ENCODE measurements at places on chromosomes 4 and X.

GRCh38 chr4:14877246-14878225 lies 124.7 kb upstream of the CPEB2 start:
- no peak for DNase-seq

GRCh38 chrX:109797311-109797975 lies 64.4 kb upstream of the ACSL4 start:
- no peak for DNase-seq

- DNase-seq = no peak
These were observed 51.6 kb downstream of the CT47B1 start for GRCh38 chrX:120824021-120824420.

- DNase-seq = no peak
These were observed 123.9 kb downstream of the UCHL1 start for GRCh38 chr4:41380511-41381157.

DNA sequence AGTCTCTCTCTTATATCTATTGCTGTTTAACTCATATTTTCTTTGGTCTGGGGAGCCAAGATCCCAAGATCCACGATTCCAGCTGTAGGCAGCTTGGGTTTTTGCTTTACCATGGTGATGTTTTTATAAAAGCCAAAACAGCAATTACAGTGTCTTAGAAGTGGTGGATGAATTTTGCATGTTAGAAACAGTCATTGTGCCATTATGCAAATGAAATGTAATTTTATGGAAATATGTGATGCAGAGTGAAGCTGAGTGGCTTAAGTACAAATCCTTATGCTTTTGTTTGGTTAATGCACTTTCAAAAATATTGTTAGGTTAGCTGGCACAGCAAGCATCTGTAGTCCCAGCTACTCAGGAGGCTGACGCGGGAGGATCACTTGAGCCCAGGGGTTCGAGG lies 32.8 kb upstream of the PTTG2 start:
- DNase-seq = no peak

DNA sequence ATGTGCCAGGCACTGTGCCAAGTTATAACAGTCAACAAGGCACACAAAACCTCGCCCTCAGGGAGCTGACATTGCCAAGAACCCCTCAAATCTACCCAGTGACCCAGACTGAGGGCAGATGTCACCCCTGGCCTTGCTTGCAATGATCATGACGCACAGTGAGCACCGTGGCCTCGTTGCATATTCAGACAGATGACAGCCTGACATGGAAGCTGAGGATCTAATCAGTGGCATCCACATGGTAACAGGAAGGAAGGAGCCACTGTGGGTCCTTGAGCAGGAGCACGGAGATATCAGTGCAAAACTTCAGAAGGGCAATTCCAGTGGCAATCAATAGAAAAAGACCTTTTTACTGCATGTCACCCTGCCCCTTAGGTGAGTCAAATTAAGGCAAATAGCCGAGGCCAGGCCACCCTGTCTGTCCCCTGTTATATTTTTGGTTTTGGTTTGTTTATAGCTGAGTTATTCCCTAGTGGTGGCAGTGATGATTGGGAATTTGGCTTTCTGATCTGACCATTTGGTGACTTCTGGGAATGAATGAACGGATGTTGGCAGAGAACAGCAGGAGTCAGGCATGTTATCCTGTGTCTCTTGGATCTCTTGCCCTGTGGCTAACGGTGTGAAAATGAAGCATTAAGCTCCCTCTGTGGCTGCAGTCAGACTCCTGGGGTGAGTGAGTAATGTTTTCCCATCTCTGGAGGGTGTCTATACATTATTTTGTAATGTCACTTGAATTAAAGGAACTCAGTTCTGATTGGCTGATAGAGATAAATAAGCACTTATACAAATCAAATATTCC lies 20.4 kb downstream of the WDR13 start:
- no peak for DNase-seq

- no peak for DNase-seq
These were observed 134.6 kb upstream of the NPY2R start for GRCh38 chr4:155073852-155074251.

- no peak for DNase-seq
These were observed 4.1 kb downstream of the TMEM271 start for GRCh38 chr4:571838-572572.

GRCh38 chr4:105058177-105058812 lies 88.4 kb upstream of the TET2 start:
- DNase-seq = no peak

DNA sequence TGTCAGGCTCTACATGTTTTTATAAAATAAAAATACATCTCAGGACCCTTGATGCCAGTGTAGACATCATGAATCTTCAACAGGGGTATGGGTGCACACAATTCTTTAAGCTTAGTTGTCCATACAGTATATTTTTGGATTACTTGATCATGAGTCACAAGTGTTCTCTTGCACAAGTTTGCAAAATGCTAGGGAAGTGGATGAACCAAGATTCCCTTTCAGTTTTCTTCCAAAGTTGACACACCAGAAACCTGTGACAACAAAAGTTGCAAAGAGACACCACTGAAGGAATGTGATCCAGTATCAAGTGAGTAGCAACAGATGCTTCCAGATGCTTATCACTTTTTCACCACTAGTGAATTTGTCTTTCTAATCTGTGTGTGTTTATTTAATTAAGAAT lies 1021.2 kb downstream of the PCDH7 start:
- DNase-seq = no peak

GRCh38 chrX:79110731-79111130 lies 33.8 kb upstream of the GPR174 start:
- DNase-seq = no peak

DNA sequence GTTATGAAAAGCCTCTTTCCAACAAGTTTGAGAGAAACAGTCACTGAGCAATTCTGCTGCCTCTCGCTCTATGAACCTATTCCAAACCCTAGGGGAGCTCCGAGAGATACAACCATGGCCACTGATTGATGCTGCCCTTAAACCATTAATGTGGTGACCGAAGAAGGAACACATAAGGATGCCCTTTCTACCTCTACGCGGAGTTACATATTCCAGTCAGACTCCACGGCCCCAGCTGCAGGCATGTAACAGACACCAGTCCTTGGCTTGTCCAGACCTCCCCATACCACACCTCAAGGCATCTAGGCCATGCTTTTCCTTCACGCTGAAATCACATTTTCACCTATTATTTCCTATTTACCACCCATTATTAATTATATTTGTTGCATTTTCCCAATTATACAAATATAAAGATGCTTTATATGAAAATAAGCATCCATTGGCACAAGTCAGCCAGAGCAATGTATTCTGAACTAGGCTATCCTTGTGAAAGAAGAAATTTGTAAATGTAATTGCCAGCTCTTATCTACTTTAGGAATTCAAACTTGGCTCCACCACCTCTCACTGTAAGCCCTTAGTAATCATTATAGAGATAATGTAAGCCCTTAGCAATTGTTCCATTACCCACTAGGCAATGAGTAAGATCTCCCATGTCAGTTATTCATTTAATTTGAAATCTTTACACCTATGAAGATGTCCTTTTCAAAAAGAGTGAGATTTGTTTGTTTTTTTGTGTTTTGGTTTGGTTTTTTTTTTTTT lies 338.4 kb downstream of the NR3C2 start:
- no peak for DNase-seq

GRCh38 chrX:38154818-38155217 lies 65.9 kb downstream of the SRPX start:
- no peak for DNase-seq

DNA sequence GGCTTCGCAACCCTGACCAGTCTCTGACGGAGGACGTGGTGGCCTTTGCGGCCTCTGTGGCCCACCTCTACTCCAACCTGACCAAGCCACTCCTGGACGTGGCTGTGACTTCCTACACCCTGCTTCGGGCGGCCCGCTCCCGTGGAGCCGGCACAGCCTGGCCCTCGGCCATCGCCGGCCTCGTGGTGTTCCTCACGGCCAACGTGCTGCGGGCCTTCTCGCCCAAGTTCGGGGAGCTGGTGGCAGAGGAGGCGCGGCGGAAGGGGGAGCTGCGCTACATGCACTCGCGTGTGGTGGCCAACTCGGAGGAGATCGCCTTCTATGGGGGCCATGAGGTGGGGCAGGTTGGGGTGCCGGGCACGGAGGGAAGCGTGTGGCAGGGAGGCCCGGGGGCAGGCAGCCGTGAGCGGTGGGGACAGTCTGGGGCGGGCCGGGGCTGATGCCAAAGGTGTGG lies 1.2 kb downstream of the ABCD1 start:
- no peak for DNase-seq

GRCh38 chr4:123652476-123652875 lies 255.9 kb downstream of the SPRY1 start:
- DNase-seq = no peak

DNA sequence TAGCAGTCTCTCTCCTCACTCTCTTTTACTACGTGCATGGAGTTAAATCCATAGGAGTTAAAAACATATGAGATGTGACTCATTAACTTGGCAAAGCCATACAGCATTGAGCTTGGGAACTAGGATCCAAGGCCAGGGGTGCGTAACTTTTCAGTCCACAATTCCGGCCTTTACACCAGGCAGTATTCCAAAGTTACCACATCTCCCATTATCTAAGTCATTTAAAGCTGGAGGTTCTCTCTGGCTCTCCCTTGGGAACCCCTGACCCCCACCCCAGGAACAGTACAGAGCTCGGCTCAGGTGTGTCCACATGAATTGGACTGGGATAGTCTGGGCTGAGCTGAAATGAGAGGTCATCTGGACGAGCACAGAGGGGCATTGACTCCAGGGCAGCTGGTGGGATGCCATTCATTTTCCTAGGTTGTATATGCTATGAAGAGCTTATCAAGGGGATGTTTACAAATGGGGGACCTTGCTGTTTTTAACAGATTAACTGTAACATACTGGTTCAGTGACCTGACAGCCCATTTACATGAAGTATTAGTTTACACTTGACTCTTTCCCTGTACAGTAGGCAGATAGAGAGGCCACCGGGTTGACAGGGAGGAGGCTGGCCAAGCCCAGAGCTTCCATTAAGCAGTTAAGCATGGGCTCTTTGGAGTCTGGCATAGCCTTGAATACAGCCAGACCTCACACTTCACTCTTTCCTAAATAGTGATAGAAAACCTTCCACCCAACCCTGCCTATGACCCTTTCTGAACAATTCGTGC lies 128.8 kb downstream of the RAB28 start:
- DNase-seq = no peak

DNA sequence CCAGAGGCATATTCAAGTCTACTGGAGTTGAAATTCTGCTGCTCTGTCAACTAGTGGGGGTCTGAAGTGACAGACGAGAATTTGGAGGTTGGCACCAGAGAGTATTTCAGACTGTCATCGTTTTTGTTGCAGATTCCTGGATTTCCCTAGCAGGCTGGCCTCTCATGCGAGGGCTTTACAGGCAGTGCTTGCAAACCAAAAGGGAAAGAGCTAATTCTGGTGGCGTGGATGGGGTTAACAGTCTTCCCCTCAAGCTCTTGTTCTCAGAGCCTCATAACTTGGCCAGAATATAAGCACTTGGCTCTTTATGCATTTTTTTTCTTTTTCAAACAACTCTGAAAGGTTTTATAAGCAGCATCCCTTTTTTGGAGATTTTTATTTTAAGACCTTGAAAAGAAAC lies at the start of gene SPARCL1:
Gene SPARCL1 (minus strand): TSS at position 190 of the 400 bp plus-strand sequence. CDS start 29,802 bp downstream, outside the sequence.
- DNase-seq = no peak

GRCh38 chr4:139704915-139705485 lies 39.4 kb downstream of the MGST2 start:
- no peak for DNase-seq

DNA sequence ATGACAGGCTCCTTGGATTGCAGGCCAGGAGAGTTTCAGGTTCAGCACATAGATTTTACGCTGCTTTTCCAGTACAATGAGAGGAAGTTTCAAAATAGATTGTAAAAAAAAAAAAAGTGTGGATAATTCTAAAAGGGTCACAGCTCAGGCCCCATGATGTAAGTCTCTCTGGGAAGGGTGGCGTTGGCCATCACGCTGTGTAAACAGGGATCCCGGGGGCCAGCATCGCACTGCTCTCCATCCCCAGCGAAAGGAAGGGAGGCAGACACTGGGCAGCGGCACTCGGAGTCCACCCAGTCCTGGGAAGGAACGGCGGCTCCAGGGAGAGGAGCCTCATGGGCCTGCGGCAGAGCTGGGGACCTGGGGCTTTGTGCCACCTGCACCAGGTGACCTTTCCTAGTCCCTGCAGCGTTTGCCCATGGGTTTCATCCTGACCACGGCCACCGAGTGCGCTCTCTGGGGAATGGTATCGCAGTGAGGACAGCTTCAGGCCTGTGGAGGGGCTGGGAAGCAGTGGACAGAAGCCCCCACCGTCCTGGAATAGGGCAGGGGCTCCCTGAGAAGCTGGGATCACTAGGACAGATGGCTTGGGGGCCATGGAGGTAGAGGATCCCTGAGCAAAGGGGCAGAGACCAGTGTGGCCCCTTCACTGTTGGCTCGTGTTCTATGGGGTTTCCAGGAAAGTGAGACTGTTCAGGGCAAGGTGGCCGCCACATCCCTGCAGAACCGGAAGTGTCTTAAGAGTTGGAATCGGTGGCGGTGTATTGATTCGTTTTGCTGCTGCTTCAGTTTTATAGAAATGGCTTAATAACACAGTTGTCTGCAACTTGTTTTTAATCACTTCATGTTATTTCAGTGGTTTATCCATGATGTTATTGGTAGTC lies 38.9 kb downstream of the RGS12 start:
- DNase-seq = no peak

GRCh38 chrX:120653000-120653399 lies 23.1 kb upstream of the C1GALT1C1 start:
- no peak for DNase-seq

- no peak for DNase-seq
These were observed 609 bp upstream of the SLC25A6 start for GRCh38 chrX:1392376-1393068.

Data from stimulated activated naive CD4-positive, alpha-beta T cell treated with Interleukin-2 at 50 U/mL for 16 hours (primary cell).